ENCODE measurements at places on chromosomes 6 and 20.

DNA sequence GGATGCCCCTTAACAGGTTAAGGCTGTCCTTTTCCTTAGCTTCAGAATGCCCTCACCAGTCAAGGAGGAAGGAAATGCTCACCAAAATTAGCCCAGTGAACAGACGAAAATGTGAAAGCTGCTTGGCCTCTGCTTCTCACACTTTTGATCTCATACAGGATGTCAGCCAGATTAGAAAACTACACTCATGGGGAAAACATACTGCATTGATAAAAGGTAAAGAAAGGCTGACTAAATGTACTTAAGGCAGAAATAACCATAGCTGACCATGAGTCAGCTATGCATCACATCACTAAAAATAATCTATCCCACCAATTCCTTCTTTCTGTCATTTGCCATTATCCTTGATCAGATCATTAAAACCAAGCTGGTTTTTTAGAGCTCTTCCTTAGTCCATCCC, 198.4 kb upstream of the TENT5A start:
- DNase-seq = no peak

DNA sequence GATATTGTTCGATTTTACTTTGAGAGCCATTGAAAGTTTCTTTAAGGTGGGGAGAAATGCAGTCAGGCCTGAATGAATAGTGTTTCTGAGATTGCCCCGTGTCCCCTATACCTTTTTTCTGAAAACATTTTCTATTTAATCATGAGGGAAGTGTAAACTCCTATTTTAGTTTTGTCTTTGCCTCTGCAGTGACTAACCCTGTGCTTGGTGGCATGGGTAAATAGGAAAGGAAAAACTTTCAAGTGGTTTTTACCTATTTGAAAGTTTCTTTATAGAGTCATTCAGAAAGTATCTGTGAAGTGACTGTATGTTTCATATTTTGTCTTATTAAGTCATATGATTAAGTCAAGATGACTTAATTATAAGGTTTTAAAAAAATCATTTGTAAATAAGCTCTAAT, 14.5 kb downstream of the SNRNP48 start:
- no peak for DNase-seq

DNA sequence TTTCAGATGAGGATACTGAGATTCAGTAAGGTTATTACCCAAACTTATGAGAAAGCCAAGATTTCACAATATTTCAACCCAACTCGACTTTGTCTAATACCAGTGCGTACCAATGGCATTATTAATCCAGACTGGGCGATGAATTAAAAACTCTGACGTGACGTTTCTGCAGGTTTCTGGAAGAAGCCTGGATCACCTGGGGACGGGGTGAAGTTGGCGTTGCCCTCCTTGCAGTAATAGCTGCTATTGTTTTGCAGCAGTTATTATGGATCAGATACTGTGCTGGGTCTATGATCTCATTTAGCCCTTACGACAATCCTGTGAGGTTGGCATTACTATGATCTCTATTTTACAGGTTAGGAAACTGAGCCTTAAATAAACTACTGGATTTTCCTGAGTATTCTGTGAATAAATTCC, 569 bp upstream of the CDC5L start:
- peak; percentile 72 for DNase-seq

GRCh38 chr6:137190583-137191094, 17.2 kb upstream of the IL22RA2 start:
- DNase-seq = no peak

- no peak for DNase-seq
Measured at GRCh38 chr20:13426870-13427269, 205.8 kb downstream of the ISM1 start.

GRCh38 chr6:33154349-33154748, 37.9 kb downstream of the COL11A2 start:
- no peak for DNase-seq

DNA sequence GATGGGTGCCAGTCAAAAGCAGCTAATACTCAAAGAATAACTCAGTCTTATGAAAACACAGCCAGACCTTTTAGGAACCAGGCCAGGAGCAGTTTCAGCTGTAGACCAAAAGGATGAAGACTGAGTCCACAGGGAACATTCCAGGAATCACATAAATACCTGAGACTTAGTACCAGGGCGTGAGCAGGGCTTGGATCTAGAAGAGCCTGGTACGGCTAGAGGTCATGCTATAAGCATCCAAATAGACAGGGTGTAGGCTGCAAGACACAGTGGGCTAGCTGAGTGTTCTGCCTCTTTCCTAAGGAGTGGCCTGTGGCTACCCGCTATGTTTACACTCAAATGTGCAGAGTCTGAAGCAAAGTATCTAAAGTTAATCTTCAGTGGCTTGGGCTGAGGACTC, 29.5 kb upstream of the LRRC1 start:
- peak; percentile 30 for DNase-seq

GRCh38 chr6:12271997-12272396, 18.2 kb upstream of the EDN1 start:
- no peak for DNase-seq

GRCh38 chr6:14598017-14598864, 480.7 kb downstream of the CD83 start:
- DNase-seq = no peak

DNA sequence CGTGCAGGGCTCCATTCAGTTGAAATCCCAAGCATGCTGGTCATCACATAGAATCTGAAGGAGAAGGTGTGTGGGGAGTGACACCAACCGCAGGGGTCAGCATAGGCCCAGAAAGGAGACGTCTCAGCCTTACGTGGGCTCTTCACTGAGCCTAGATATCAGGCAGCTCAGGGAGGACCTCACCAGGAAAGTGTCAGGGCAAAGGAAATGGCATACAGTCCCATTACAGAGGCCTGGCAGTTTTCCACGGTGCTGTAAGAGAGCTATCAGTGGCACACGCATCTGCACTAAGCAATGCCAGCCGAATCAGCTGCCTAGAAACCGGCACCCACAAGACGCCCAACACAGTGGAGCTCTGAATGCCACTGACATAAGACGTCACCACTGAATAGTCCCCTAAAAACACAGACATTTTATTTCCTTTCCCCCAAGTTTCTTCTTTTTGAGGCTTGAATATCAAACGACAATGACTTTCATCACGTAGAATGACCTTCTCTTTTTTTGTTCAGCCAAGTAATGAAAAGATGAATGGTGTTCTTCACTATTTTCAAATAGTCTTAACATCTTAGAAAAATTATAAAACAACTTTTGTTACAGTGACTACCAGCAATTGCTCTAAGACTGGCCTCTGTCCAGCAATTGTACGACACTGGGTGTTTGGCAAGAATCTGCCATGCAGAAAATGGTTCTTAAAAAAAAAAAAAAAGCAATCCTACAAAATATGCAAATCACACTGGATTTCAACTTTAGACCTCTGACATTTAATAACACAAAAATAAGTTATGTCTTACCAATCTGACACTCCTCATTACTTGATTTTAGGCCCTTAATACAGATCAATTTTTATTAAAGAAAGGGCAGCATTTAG, 88.9 kb upstream of the FOXQ1 start:
- no peak for DNase-seq

GRCh38 chr20:23622839-23623343, 14.9 kb downstream of the CST3 start:
- peak; percentile 94 for DNase-seq

GRCh38 chr20:47774131-47774777, 11.0 kb downstream of the SULF2 start:
- DNase-seq = no peak

DNA sequence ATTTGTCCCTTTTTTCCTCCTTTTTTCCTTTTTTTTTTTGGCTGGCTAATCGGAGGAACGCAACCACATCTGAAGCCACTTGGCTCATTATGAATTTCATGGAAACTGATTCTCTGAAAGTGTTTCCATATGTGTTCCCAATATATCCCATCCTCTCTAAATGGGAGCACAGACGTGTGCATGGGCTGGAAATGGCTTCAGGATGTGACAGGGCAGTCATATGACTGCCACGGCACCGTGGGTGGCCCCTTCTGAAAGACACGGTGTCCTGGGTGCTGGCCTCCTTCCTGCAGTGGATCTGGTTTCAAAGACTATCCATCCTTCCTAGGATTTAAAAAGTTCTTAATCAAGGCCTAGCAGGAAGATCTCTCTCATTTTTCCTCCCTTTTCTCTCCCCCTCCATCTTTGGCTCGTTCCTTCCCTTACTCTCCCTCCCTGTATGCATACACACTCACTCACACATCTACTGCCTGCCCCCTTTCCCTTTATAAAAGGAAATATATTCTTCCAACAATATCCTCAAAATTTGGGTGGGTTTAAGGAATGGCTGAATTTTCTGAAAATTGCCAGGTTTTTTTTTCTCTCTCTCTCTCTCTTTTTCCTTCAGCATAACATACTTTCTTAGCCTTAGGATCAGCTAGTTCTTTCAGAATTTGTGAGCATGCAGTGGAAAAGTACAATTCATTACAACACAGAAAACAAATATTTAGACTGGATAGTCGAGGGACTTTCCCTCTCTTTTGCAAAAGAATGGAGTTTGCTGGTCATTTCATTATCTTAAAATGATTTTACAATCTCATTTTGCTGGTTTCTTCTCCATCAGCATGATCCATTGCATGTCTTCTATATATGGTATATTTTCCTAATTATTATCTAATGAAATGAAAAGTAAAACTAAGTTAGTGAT, 161.2 kb upstream of the SUPT3H start:
- peak; percentile 57 for DNase-seq

DNA sequence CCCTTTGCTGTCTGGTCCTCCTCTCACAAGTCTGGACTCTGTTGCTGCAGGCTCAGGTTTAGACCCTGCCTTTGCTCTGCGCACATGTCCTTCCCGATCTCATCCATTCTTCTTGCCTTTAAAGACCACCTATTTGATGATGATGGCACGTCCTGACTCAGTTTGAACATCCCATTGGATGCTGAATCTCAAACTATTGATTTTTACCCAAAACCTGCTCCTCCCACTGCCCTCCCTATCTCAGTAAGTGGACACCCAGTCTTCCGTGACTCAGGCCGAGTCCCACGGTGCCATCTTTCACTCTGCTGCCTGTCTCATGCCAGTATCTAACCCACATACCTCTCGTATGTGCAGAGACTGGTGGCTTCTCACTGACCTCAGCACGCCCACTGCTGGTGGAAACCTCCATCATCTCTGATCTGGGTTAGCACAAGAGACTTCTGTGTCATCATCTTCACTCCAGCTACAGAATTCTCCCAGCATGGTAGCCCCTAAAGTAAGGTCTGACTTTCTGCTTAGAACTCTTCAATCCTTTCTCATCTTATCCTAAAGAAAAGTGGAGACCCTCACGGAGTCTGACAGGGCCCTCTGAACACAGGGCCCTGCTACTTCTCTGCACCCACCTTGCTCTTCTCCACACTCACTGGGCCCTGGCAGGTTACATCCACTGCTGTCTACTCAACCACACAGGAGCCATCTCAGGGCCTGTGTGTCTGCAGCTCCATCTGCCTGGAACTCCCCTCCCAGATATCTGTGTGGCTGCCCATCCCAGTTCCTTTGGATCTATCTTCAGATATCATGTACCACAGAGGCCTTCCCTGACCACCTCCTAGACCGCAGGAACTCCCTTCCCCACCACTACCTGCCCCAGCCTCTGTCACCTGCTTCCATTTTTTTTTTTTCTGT, 387.1 kb upstream of the AGPAT4 start:
- DNase-seq = peak; percentile 3

GRCh38 chr6:90574610-90575009, 12.3 kb downstream of the MAP3K7 start:
- peak; percentile 71 for DNase-seq

DNA sequence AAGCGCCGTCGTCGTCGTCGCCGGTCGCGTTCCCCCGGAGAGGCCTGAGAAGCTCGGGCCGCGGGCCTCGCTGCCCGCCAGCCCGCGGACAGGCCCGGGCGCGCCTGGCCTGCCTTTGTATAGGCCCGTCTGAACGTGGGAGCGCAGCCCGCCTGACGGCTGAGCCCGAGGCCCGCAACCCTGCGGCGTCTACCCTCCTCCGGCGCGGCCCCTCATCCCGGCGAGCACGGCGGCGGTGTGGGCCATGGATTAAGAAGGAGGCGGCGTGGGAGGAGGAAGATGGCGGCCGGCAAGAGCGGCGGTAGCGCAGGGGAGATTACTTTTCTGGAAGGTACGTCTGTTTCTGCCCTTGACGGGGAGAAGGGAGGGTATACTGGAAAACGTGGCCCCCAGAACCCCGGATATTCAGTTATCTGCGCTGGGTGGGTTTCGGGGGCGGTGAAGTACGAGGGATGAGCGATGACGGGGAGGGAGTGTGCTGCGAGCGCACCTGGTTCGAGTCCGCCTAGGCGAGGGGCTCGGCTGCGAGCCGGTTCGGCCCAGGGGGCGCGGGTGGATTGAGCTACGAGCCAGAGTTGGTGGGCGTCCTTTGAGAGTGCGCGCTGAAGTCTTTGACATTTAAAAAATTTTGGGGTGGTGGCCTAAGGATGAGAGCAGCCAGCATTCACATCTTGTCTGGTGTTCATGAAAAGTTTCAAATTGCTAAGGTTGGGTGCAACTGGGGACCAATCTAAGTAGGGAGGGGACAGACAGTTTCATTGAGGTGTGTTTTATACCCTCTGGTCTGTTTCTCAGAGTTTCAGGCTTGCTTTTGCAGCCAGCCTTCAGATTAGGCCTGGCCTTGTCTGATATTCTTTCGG, 796 bp downstream of the SENP6 start:
- peak; percentile 73 for DNase-seq

DNA sequence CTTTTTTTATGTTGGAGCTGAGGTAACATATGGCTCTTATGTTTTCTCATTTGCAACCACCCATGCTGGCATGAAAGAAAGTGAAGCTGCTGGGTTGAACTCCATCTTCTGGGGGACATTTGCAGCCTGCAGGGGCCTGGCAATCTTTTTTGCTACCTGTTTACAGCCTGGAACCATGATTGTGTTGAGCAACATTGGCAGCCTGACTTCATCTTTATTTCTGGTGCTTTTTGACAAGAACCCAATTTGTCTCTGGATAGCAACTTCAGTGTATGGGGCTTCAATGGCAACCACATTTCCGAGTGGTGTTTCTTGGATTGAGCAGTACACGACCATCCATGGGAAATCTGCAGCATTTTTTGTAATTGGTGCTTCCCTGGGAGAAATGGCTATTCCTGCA, 179.0 kb downstream of the SLC16A10 start:
- no peak for DNase-seq

- DNase-seq = no peak
Measured at GRCh38 chr20:20338133-20338730, 29.7 kb upstream of the INSM1 start.

DNA sequence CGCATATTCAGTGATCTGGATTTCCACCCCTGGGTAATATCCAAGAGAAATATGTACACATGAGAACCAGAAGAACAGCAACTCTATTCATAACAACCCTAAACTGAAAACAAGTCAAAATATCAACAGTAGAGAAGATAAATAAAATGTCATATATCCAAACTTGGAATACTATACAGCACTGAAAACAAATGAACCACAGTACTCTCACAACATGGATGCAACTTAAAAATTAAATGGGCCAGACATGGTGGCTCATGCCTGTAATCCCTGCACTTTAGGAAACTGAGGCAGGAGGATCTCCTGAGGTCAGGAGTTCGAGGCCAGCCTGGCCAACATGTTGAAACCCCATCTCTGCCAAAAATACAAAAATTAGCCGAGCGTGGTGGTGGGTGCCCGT, 16.5 kb upstream of the ATXN1 start:
- no peak for DNase-seq

GRCh38 chr6:23176883-23177282, 607.5 kb downstream of the HDGFL1 start:
- DNase-seq = no peak
